ENCODE measurements at places on chromosomes 7 and 10.

- no peak for DNase-seq
Observed at GRCh38 chr7:151631570-151631952, 111.9 kb upstream of the RHEB start.

DNA sequence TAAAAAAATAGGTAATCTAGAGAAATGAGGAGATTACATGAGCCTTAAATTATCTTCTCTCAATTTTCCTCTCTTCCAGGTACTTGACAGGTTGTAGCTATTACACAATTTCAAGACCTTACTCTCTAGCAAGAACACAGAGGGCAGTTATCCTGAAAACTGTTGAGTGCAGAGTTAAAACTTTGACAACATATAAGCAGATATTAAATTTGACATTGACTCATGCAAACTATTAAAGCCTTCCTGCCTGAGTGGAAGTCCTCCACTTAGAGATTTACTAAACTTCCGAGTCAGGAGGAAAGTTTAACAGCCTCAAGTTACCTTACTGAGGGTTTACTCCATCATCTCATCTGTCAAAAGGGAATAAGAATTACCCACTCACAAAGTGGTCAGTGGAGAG lies 73.5 kb upstream of the ARID5B start:
- no peak for DNase-seq

DNA sequence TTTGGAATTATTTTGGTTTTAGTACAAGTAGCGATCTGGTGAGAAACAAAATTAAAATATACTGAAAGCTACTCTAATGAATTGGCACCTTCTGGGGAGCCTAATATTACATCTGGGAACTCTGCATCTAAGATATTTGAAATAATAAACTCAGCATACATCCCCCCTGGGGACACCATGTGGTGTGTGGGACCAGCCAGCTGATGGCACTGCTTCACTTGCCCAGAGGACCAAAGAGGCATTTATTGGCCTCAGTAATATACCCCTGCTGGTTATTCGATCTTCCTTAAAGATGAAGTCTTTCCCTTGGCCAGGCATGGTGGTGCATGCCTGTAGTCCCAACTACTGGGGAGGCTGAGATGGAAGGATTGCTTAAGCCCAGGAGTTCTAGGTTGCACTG lies 195.1 kb upstream of the AUTS2 start:
- DNase-seq: no peak

DNA sequence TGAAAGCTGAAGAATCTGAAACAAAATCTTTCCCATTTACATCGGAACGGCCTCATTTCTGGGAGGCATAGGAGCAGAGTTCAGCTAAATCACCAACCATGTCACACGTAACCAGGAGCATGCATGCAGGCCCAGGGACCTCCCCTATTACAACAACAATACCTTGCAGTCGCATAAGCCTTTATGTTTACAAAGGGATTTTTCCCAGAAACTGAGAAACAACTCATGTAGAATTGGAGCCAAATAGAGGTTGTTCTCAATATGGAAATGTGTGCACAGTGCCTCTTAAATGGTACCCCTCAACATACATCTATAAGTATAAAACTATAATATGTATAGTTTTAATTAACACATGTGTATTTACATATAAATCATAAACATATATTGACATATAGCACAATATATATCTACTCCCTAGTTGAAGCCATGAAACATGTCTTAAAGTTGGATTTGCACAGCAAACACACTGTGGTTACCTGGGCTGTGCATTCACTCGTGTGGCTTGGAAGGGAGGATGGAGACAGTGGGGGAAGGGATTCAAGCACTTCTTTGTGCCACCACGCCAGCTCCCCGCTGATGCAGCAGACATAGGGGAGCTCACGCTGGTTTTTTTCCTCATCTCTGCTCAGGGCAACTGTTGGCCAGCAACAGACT lies 35.0 kb upstream of the DGKI start:
- DNase-seq: no peak

DNA sequence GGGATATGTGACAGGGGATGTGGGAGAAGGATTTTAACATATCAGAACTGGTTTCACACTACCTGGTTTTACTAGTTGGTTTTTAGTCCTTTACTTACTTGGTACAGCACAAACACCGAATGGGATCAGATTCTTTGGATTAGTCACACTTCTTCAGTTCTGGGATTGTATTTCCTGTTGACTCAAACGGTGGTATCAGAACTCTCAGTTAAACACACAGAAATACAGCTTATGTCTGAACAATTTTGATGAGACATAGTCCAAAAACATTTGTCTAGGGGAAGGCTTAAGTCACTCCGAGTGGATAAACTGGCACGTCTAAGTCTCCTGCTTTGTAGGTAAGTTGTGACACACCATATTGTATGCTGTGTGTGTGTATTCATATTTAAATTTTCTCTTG lies 480.5 kb downstream of the PHTF2 start:
- DNase-seq: no peak

- no peak for DNase-seq
Observed at GRCh38 chr10:75028049-75028448, 83.4 kb upstream of the SAMD8 start.

DNA sequence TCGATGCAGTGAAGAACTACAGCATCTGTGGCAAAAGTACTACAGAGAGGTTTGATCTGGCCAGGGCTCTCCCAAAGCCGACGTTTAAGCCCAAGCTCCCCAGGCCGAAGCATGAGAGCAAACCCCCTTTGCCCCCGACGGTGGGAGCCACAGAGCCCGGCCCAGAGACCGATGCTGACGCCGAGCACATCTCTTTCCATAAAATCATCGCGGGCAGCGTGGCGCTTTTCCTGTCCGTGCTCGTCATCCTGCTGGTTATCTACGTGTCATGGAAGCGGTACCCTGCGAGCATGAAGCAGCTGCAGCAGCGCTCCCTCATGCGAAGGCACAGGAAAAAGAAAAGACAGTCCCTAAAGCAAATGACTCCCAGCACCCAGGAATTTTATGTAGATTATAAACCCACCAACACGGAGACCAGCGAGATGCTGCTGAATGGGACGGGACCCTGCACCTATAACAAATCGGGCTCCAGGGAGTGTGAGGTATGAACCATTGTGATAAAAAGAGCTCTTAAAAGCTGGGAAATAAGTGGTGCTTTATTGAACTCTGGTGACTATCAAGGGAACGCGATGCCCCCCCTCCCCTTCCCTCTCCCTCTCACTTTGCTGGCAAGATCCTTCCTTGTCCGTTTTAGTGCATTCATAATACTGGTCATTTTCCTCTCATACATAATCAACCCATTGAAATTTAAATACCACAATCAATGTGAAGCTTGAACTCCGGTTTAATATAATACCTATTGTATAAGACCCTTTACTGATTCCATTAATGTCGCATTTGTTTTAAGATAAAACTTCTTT lies 2.3 kb downstream of the LRRTM3 start:
- no peak for DNase-seq

DNA sequence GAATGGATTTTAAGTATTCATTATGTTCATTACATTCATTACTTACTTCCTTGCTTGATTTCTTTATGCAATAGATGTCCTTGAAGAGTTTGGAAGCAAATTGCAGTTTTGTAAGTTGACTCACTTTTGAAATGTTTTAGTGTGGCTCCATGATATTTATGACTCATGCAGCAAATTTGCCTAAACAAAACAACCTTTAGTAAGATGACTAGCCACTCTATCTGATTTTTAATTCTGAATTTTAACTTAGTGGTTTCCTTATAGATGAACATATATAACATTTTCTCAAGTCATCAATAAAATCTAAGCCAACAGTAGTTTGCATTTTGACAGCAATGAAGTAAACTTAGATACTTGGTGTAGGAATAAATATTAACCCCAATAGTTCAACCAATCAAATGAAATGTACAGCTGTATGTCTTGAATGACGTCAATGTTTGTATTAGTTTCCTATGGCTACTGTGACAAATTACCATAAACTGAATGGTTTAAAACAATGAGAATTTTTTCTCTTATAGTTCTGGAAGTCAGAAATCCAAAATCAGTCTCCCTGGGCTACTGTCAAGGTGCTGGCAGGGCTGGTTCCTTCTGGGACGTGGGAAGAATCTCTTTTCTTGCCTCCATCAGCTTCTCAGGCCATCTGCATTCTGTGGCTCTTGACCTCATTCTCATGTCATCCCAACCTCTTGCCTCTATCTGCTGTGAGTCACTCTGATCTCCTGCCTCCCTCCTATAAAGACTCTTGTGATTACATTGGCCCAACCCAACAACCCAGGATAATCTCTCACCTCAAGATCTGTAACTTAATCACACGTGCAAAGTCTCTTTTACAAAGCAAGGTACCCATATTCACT lies 73.4 kb downstream of the AHR start:
- DNase-seq: no peak

- DNase-seq: no peak
Observed at GRCh38 chr7:28358423-28358868, 53.9 kb upstream of the CREB5 start.

GRCh38 chr10:128297709-128298378 lies 171.6 kb upstream of the MKI67 start:
- DNase-seq: no peak

DNA sequence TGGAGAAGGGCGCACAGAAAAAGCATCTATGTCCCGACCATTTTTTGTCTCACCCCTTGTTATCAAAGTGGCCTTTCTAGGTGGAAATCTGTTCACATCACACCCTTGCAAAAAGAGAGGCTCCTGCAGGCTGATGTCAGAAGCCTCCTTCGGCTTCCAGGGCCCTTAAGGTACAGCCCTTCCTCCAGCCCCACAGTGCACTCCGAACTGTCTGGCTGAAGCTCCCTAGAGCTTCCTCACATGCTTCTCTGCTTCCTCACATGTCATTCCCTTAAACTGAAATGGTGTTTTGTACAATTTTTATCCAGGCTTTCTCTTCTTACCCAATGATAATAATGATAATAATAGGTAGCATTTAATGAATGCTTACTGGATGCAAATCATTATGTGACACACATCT lies 210.3 kb downstream of the INHBA start:
- DNase-seq: no peak

- no peak for DNase-seq
Observed at GRCh38 chr7:36814311-36814710, 90.0 kb upstream of the AOAH start.

GRCh38 chr7:1987591-1988532 lies 244.9 kb downstream of the MAD1L1 start:
- no peak for DNase-seq

All from activated CD4-positive, alpha-beta T cell treated with anti-CD3 and anti-CD28 coated beads for 24 hours (primary cell).